ENCODE measurements at places on chromosomes 12 and 14. TPM values are rescaled to one million over a fixed set of nuclear protein-coding genes. Genes with fewer than 3 reads are reported as not detected.

RNASE3 gene
- total RNA-seq, result not detected

LRRC43 gene
- not detected for total RNA-seq

PLXNC1 gene
- total RNA-seq, result 10.4 TPM

KRT83 gene
- not detected for total RNA-seq

DNA sequence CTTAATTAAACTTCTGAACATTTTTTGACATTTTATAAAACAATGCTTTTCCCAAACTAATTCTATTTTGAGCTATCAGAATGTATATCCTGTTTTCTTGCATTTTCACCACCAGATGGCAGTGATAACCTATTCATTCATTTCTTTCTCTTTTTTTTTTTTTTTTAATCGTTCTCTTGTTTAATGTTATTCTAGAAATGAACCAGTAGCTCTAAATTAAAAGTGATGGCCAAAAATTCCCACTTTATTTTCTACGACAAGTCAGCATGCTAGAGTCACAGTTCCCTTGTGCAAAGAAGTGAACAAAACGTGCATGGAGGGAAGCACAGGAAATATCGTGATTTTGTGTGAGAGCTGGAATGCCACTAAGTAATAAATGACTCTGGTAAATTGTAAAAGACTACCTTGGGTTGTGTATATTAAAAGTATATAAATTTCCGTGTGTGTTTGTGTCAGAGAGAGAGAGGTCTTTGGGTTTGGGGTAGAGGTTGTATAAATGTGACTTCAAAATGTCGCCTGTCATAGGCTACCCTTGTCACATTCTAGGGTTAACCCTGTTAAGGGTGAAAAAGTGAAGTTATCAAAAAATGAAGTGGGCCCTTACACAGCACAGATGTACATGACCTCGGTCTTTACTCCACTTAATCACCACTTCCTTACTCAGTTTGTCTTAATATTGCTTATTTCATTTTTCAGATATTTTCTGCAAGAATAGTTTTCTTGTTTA lies 40.4 kb upstream of the LDHB start:
- no peaks in the 10 kb centered on the region for H3K4me1 ChIP-seq
- H3K27me3 ChIP-seq, result peaks cover 2% of the 10 kb centered on the region
- no peaks in the 10 kb centered on the region for H3K36me3 ChIP-seq

- no peak for DNase-seq
- H3K36me3 ChIP-seq, result no peaks in the 10 kb centered on the region
- no peak overlapping the region for H3K27ac ChIP-seq
- no peaks in the 10 kb centered on the region for H3K27me3 ChIP-seq
- peaks cover 10% of the 10 kb centered on the region for H3K4me1 ChIP-seq
- no peak overlapping the region for H3K4me3 ChIP-seq
These were observed 290.9 kb downstream of the BTG1 start for GRCh38 chr12:91854725-91855124.

- no peaks in the 10 kb centered on the region for H3K36me3 ChIP-seq
- DNase-seq, result no peak
- H3K4me1 ChIP-seq, result no peaks in the 10 kb centered on the region
- H3K27me3 ChIP-seq, result peaks cover 8% of the 10 kb centered on the region
- no peak overlapping the region for H3K27ac ChIP-seq
These were observed 101.9 kb upstream of the OVCH1 start for GRCh38 chr12:29599381-29599780.

GRCh38 chr12:132030367-132031038 lies 80.8 kb downstream of the EP400 start:
- no peaks in the 10 kb centered on the region for H3K27me3 ChIP-seq
- H3K4me3 ChIP-seq, result no peak overlapping the region
- H3K4me1 ChIP-seq, result no peaks in the 10 kb centered on the region

Measured in activated CD8-positive, alpha-beta memory T cell treated with anti-CD3 and anti-CD28 coated beads, Interleukin-2, amount 10 ng/mL, durations not matched to agents 7 days and 5 days (primary cell).